ENCODE measurements at places on chromosomes 4 and X.

DNA sequence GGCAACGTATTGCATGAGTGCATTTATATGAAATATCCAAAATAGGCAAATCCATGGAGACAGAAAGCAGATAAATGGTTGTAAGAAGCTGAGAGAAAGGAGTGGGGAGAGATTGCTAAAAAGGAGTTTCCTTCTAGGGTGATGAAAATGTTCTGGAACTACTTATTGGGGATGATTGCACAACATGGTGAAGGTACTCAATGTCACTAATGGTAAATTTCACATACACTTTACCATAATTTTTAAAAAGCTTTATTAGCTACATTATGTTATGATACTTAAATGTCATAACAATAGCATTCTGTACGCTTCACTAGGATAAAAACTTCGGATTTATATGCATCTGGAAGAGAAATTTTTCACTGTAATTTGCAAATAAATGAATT lies 56.7 kb upstream of the WDR19 start:
- DNase-seq, result no peak

- no peak for DNase-seq
Measured at GRCh38 chrX:72368796-72369195, 63.1 kb upstream of the CITED1 start.

- DNase-seq, result no peak
Measured at GRCh38 chr4:144499777-144500176, 146.2 kb upstream of the HHIP start.

DNA sequence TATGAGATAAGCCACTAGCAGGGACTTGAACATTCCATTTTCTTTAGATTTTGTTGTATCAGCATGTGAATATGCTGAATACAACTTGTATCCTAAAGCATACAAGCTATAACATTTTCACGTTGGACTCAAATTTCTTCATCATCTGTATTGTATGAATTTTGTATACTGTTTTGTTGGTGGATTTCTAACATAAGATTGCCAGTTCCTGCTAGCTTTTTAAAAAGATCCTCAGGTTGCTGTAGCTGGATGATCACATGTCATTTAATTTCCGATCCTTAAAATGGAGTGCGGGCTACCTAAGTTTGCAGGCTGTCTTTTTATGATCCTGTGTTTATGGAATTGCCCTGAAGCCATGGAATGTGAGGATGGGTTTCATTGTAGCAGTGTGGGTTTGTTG lies 6.9 kb downstream of the PDLIM5 start:
- DNase-seq, result no peak

GRCh38 chr4:117699595-117699994 lies 334.7 kb upstream of the NDST3 start:
- no peak for DNase-seq

GRCh38 chr4:19835429-19835828 lies 416.3 kb upstream of the SLIT2 start:
- no peak for DNase-seq

DNA sequence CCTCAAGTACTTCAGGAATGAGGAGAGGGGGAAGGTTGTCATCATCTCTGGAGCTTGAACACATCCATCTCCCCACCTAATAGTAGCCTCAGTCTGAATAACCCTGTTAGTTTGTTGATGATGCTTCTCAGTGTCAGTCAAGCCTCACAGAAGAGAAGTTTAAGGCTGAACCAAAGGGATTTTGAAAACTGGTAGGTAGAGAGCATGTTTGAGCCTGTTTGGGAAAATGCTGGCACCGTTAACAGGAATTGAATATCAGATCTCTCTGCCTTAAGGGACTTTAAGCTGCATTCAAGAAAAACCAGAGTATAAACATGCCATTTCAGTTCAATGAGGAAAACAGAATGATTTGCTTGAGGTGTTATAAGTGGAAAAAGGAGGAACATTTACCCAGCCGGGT lies 73.1 kb downstream of the MAPK10 start:
- DNase-seq, result no peak

GRCh38 chrX:143378851-143379250 lies 138.4 kb downstream of the SPANXN3 start:
- DNase-seq, result no peak

DNA sequence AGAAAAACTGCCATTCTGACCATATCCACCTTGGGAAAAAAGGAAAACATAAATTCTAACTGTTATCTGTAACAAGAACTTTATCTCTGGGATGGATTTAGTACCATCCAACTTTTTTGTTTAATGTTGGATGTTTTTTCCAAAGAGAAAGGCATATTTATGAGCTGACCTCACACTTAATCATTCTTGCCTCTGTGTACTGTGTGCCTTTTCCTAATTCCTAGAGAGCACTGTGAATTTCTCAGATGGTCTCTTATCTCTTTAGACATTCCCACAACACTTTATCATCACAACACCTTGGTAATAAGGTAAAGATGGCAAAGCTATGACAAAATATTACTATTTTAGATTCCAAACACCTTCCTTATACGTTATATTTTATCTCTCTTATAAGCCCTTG lies 126.2 kb downstream of the COL4A6 start:
- no peak for DNase-seq

DNA sequence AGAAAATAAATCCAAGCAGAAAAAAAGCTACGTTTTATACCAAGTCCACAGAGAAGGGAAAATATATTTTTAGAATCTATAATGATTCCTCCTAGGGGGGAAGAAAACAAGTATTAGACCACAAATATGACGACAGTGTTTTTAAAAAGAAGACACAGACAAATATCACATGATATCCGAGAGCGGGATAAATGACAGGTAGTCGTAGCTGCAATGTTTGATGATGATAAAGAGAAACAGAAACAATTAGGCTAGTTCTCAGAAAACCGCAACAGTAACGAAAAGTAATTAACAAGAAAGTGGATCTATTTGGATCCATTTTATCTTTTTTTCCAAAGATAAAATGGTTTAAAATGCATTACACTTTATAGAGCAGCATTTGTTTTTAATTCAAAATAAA lies 918 bp downstream of the HAUS3 start:
- no peak for DNase-seq

- no peak for DNase-seq
Measured at GRCh38 chrX:130539721-130540321, 138.0 kb downstream of the RBMX2 start.

- DNase-seq, result no peak
Measured at GRCh38 chrX:8003147-8003883, 76.1 kb upstream of the PNPLA4 start.

GRCh38 chr4:155491336-155492120 lies 114.8 kb upstream of the MAP9 start:
- no peak for DNase-seq

DNA sequence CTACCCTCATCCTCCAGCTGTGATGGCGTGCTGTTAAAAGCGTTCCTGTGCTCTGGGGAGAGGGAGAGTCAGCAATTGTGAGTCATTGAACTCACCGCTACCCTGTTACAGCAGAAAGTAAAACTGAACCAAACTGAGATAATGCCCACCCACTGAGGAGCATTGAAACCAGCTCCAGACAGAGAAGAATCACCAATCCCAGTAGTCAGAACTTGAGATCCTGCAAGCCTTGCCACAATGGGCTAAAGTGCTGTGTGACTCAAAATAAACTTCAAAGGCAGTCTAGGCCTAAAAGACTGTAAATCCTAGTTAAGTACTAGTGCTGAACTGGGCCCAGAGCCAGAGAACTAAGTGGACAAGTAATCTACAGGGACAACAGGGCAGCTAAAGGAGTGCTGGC lies 1394.2 kb upstream of the DIAPH2 start:
- no peak for DNase-seq

GRCh38 chr4:182749667-182750167 lies 167.5 kb downstream of the DCTD start:
- no peak for DNase-seq

DNA sequence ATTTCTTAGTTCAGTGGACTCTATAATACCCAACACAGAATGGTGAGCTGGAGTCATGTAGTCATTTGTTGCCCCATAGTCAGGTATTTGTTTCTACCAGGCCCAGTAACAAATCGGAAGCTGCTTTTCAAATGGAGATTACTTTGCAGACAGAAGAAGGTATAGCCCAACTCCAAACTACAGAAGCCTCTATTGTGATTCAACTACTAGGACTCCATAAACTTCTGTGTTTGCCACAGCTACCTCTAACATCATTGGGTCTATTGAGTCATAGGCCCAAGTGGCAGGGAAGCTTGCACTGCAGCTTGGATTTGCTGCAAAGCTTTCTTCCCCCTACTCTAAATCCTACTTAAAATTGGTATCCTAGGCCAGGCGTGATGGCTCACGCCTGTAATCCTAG lies 148.8 kb upstream of the STK26 start:
- no peak for DNase-seq

- DNase-seq, result no peak
Measured at GRCh38 chr4:2789351-2789750, 3.5 kb upstream of the SH3BP2 start.

GRCh38 chrX:3638280-3638873 lies 75.1 kb downstream of the PRKX start:
- DNase-seq, result no peak

- DNase-seq, result no peak
Measured at GRCh38 chrX:71282514-71283402, 677 bp upstream of the NONO start.

DNA sequence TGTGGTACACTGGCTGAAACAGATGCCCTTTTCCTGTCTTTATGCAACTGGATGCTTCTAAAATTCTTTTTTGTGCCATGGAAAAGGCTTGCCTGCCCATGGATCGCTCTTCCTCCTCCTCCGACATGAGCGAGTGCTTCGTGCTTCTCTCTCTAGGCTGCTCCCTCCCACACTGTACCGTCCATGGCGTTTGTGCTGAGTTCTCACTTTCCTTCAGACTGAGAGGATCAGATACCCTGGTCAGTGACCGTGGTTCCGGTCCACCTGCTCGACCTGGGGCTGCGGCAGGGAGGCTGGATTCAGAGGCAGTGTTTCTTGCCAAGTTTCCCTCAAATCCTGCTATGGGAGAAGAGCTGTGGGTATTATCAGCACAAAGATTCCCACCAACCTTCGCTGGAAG lies 10.2 kb upstream of the CLDN24 start:
- no peak for DNase-seq

DNA sequence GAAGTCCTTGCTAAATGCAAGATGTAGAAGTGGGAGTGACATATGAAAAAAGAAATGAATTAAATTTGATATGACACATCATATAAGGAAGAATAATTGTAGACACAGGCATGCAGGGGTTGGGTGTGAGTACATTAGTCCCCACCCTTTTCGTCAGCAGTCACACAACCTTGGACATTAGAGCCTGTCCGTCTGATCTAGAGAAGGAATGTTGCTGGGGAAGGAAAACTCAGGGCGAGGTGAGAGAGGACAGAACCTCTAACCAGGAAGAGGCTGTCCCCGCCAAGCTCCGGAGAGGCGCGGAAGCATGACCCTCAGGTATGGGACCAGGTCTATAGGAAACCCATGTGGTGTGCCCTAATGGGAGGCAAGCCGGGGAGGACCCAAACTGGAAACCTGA lies 102.1 kb downstream of the RELL1 start:
- DNase-seq, result no peak

DNA sequence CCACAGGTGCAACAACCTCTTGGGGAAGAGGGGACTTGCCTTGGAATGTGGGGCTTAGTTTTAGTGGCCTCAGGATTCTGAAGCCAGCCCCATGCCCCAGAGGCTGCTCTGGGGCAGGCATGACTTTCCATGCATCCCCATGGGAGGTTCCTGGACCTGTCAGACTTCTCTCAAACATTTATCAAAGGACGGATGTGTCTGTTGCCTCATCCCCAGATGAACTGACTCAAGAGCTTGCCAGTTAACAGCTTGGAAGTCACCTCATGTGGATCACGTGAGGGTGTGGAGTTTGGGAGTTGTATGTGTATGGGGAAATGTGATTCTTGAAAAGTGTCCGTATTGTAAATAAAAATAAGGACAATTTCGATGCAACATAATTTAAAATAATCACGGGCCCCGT lies 341.5 kb downstream of the ARHGAP10 start:
- DNase-seq, result no peak

DNA sequence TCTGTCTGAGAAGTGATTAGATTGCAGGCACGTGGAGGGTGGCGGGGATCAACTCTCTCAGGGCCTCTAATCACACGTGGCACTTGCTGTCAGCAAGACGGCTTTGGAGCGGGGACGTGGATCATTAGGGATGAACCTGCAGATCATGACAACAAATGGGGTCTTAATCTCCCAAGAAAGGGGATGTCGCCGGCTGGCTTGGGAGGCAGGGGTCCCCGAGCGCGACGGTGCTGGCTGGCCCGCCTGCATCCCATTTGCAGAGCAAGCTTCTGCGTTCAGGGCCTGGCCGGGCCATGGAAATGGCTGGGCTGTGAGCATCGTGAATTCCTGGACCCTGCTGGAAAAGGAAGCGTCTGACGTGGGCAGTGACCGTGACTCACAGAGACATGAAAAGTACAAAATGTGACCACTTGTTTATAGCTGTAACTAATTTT lies 85.1 kb upstream of the SHOX start:
- DNase-seq, result no peak

DNA sequence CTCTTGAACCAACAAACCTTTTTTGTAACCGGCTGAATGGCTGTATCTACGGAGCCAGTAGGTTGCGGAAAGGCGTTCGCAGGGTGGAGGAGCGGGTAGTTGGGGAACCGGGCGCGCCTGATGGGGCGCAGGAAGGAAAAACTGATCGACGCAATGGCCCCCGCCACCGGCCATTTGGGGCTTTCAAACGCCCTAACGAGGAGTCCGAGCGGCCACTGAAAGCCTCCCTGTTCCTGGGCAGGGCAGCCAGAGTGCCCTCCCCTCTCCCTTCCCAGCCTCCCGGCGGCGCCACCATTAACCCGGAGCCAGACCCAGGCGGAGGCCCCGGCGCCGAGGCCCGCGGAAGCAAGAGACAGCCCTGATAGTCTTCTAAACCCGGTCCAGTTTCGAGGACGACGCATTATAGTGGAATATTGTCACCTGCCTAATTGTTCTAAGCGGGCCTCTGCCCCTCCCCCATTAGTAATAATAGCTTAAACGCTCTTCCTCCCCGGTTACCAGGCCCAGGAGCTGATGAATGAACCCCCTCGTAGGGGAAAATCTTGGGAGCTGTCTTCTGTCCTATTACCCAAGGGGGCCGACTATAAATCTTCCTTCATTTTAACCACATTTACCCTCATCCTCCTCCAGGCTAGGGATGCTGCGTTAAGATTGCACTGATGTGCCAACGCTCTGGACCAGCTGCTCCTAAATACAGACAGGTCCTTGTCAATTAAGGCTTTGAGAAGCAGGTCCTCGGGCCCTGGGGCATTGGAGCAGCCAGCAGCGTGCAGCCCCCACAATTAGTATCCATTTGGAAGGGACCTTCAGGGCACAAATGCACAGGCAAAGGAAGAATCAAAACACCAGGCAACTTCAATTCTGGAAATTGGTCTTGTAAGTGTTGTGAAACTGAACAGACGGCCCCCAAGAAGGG lies 61.6 kb upstream of the TMEM33 start:
- DNase-seq, result no peak

- DNase-seq, result no peak
Measured at GRCh38 chrX:23513121-23513520, 154.2 kb upstream of the PRDX4 start.

GRCh38 chrX:129831091-129831885 lies 12.4 kb downstream of the ZDHHC9 start:
- DNase-seq, result no peak

- no peak for DNase-seq
Measured at GRCh38 chr4:107751670-107752069, 31.6 kb upstream of the PAPSS1 start.

- no peak for DNase-seq
Measured at GRCh38 chr4:100494166-100494565, 23.7 kb downstream of the EMCN start.

GRCh38 chr4:53313510-53313909 lies 52.4 kb downstream of the SCFD2 start:
- no peak for DNase-seq

Measured in esophagus muscularis mucosa (tissue), 4 donors.